Esophagus mucosa (tissue), 1 donor: ENCODE measurements at places on chromosomes 5 and 9. TPM values are rescaled to one million over a fixed set of nuclear protein-coding genes. Genes with fewer than 3 reads are reported as not detected.

GRCh38 chr5:92102313-92102712 lies 719.2 kb upstream of the ARRDC3 start:
- ATAC-seq = no peak

DNA sequence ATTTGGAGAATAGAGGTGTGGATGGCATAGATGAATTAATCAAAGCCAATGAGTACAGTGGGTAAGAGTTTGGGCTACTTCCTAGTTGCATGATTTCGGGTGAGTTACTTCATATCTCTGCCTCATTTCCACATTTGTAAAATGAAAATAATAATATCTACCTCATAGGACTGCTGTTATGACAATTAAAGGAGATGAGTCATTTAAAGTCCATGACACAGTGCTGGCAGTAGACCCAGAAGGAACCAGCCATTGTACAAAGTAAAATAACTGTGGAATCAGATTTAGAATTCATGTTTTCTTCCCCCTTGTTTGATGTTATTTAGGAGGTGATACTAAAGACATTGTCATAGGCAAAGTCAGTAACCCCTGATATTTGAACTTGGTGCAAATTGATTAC lies 139.5 kb upstream of the SLC27A6 start:
- ATAC-seq = peak; percentile 46

DNA sequence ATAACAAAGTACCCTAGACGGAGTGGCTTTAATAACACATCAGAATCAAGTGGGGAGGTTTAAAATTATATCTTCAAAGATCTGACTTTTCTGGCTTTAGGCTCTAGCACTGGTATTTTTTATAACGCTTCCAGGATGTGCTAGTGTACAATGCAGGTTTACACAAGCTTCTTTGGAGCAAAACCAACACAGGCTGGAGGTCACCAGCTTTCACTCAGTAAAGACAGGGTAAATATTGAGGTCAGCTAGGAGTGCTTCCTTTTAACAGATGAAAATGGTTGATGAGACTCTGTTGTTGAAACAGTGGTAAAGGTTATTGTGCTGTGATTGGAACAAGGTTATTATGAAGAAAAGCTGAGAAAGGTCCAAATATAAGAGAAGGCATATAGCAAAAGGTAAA lies 414.2 kb downstream of the TAF11L14 start:
- ATAC-seq = no peak

DNA sequence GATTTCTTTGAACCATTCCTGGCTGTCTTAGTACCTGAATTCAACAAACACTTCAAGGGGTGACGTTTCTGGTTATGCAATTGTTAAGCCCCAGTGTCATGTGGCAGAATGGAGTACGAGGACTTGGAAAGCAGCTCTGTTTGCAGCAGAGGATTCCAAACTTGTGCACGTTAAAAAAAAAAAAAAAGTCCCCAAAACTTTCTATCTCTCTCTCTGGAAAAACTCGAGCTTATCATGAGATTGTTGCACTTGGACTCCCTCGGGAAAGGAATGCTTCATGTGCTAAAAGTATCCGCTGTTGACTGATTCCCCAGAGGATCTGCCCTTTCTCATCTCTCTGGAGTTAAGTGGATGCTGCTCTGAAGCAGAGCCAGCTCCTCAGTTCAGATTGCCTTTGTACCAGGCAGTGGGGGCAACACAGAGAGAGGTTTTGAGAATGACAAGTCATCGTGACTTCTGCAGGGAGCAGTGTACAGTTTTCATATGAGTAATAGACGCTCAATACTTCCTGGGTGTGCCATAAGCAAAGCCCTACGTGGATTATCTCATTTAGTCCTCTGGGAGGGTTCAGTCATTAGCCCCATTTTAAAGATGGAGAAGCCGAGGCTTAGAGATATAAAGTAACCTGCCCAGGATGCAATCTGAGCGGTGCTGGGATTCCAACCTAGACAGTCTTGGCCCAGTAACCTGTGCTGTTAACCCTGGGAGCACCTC lies 28.1 kb downstream of the TMOD1 start:
- peak; percentile 75 for ATAC-seq

- ATAC-seq = no peak
These were observed 29.6 kb upstream of the GLRA1 start for GRCh38 chr5:151954255-151954654.

DNA sequence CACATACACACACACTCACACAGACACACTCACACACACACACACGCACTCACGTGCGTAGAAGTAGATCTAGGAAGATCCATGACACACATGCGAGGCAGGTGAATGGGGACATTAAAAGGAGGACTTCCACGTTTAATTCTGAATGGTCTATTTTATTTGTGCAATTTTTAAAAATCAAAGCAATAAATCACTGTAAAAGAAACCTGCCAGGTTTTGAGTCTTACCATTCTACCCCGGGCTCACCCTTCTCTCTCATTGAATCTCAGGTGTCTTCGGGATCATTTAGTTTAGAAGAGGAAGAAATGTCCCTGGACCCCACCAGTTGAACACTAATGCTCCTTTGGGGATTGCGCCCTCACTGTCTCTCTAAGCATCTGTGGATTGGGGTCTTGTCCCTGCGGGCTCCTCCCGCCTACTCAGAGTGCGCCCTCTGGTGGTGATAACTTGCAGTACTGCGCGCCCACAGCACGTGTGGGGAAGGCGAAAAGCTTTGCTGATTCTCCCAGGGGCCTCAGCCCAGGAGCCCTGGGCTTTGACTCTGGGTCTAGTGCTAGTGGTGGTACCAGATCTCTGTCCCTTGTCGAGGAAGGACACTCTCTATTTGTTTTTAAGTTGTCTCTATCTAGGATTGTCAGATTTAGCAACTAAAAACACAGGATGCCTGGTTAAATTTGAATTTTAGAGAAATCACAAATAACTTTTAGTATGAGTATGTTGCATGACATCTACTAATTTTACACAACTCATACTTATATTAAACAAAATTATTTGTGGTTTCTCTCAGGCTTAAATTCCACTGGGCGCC lies 34.8 kb downstream of the BOD1 start:
- peak; percentile 37 for ATAC-seq

GRCh38 chr5:73218552-73219171 lies 45.7 kb downstream of the TMEM174 start:
- ATAC-seq = no peak

DNA sequence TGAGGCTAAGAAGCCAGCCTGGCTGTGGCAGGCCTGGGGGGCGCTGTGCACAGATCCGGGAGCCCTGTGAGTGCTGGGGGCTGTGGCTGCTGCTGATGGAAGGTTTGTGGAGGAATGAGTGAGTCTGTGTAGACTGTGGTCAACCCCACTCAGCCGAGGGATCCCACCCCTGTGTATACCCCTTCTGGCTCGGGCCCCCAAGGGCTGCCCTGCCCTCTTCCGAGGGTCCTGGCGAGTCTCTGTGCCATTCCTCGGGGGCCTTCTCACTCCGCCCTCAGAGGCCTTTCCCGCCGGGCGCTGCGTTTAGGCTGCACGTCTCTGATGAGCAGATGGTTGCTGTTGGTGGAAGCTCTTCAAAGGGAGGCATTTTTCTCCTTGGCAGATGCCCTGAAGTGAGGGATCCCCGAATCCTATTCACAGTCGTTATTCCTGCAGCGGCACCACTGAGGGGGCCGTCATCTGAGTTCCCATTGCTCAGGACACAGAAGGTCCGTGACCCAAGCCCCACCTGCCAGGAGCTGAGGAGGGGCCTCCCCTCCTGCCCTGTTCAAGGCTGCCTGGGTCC lies 94.1 kb downstream of the RXRA start:
- ATAC-seq = no peak

- peak; percentile 62 for ATAC-seq
These were observed 135.6 kb upstream of the PPP1R26 start for GRCh38 chr9:135343837-135344522.

DNA sequence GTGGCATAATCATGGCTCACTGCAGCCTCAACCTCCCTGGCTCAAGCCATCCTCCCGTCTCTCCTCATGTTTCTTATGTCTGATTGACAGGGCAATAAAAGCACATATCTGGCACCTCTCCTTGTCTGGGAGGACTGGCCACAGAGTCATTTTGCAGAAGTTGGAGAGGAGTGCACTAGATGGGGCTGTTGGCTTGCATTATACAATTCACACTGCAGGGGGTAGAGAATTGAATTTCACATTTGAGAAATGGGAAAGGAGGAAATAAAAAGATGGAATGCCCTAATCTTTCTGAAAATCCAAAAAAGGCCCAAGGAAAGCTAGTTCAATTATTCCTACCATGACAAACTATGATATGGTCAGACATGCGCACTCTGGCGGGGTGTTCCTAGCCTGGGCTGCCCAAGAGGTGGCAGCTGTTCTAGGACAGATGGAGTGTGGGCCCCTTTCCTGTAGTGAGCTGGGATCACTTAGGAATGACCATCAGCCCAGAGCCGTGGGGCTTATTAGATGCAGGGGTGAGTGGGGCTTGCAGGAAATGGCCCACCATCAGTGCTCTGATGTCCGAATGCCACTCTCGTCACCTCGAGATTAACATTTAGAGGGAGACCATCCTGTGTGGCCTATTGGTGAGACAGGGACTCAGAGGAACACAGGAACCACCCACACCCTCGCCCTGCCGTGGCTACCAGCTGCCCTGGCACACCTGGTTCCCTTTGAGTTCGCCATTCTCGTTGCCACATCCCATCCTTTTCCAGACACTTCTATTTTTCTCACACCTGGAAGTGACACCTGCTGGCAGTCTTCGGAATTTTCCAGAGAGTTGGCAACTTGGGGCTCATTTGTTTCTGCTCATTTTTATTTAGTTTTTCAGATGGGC lies 21.8 kb upstream of the ANKRD18A start:
- ATAC-seq = peak; percentile 84

DNA sequence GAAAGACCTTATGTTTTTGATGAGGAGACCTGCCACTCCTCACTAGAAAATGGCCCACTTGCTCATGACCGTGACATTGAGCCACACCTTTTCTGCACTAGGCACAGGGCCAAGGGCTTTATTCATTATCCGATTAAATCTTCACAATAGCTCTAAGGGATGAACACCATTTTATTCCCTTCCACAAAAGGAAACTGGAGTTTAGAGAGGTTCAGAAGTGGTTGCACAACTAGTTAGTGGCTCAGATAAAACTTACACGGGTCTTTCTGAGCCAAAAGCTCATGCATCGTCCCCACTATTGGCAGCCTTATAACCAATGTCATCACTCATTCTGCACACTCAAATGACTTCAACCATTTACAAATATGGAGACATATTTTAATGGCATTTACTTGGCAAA lies 39.4 kb downstream of the SUSD1 start:
- ATAC-seq = peak; percentile 80

- peak; percentile 12 for ATAC-seq
These were observed 945 bp downstream of the ANKDD1B start for GRCh38 chr5:75612226-75612569.

DNA sequence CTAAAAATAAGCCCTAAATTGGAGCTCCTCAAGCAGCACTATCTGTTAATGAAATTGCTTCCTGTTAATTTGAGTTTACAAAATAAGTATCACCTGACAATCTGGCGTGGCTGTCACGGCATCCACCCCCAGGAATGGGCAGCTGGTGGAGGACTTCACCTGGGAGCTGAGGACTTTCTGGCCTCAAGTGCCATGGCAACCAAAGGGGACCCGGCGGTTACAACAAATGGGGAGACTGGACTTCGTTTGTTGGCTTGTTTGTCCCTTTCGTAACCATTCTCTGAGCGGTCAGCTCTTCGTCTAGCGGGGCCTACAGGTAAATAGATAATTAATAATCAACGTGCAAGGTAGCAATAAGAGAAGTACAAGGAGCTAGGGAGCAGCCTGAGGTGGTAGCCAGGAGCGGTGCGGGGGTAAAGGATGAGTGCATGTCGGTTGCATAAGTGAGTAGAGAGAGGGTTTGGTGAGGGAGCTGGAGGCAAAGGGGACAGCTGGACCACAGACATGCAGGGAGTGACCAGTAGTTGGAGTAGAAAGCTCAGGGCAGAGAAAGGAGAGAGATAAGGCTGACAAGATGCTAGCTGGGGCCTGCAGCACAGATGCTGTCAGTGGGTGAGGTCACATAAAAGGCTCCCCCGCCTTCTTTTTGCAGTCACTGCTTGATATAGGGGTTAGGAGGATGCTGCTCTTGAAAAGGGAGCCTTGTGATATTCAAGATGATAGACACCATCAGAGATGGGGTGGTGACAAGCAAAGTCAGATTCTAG lies 62.5 kb downstream of the HSPA4 start:
- ATAC-seq = no peak

GRCh38 chr9:109011231-109011671 lies 2.0 kb downstream of the CTNNAL1 start:
- no peak for ATAC-seq

DNA sequence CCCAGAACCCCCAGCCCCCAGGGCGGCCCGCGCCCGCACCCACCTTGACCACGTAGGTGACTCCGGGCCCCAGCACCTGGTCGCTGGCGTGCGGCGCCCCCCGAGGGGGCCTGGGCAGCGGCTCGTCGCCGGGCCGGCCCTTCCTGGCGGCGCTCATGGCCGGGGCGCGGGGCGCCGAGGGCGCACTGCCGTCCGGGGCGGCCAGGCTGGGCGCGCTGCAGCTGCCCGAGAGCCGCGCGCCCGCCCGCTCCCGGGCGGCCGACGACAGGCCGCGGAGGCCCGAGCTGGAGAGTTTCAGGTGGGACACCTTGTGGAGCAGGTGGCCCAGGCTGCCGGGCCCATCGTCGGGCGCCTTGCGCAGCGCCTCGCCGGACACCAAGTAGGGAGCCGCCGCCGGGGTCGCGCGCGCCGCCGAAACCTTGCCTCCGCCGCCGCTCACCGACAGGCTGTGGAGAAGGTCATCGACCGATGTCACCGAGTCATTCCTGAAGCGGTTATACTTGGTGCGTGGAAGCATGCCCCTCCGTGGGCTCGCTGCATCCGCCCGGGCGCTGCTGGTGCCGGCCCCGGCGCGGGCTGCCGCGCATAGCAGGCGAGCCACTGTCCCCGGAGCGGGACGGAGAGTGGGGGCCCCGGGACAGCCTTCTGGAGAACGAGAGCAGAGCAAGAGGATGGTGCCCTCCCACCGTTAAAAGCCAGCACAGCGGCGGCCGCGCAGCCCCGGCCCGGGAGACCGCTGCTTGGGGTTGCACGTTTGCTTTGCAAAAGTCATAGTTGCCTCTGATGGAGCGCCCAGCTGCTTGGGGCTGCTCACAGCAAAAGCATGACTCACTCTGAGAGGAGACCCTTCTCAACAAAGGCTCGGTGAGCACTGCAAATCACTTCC lies at the start of gene SHC3:
Gene SHC3, minus strand, starts transcription at position 875 of the 886 bp plus-strand sequence. Its CDS starts 358 bp downstream, at position 517.
- ATAC-seq = no peak

- ATAC-seq = peak; percentile 65
These were observed 548.9 kb downstream of the BNC2 start for GRCh38 chr9:16321461-16322119.

- no peak for ATAC-seq
These were observed 97.0 kb downstream of the PDE6A start for GRCh38 chr5:149847611-149848010.

GRCh38 chr9:36136894-36137391 lies 410 bp downstream of the GLIPR2 start:
- ATAC-seq = peak; percentile 10

SLC36A3 gene
- total RNA-seq = not detected

SAPCD2 gene
- 13.8 TPM for total RNA-seq

DMRT3 gene
- not detected for total RNA-seq

ESM1 gene
- not detected for total RNA-seq

BTNL3 gene
- total RNA-seq = not detected

CLIC3 gene
- total RNA-seq = 154 TPM

ADGRV1 gene
- 3.7 TPM for total RNA-seq

PLPP7 gene
- total RNA-seq = 0.28 TPM

UGCG gene
- total RNA-seq = 61.0 TPM

GDA gene
- total RNA-seq = 0.52 TPM

CARTPT gene
- total RNA-seq = not detected
